NCI-H2171 (cell line): ENCODE measurements at places on chromosomes 2 and 18.

DNA sequence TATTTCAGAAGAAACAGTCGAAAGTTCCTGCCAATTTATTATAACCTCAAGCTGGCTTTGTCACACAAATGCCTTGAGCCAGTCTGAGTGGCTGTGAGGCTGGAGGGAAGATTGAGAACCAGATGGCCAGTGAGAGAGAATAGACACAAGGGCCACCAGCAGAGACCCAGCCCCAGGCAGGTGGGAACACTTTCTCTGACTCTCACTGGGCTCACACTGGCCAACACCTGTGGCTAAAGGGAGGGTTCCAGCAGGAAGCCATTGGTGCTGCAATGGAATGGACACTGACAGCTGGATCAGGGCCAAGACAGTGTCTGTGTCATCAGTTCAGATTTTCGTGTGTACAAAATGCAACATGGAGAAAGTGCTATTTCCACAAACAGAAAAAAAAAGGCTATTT, 29.9 kb downstream of the LOXHD1 start:
- DNase-seq: no peak

- DNase-seq: no peak
These were observed 137.0 kb upstream of the FANCL start for GRCh38 chr2:58378152-58378551.

GRCh38 chr18:13993730-13994129, 78.4 kb upstream of the MC2R start:
- no peak for DNase-seq

- DNase-seq: no peak
These were observed 22.5 kb upstream of the POLE4 start for GRCh38 chr2:74935975-74936391.

- no peak for DNase-seq
These were observed 29.2 kb upstream of the ZDBF2 start for GRCh38 chr2:206245265-206245672.

DNA sequence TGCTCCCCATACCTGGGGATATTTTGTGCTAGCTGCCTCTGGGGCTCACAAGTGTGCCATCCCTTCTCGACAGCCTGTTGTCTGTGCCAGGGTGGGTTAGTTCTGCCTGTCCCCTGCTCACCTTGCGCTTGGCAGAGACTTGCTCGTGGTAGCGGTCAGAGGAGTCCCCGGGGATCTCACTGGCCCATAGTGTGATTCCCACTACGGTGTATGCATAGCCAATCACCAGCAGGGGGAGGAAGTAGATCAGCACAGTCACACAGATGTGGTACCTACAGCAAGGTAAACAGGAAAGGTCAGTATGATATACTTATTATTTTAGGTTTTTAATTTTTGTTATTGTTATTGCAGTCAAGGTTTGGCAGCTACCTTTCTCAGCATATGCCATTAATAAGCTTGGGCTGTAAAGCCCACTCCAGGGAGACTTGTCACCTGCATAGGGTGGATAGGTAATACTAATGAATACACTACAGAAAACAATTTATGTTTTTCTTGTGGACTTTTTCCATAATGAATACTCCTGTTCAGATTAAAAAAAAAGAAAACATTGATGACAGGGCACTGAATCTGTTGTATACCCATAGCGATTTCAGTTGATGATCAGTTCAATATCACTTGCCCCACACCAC, 95.2 kb downstream of the POLE4 start:
- no peak for DNase-seq

DNA sequence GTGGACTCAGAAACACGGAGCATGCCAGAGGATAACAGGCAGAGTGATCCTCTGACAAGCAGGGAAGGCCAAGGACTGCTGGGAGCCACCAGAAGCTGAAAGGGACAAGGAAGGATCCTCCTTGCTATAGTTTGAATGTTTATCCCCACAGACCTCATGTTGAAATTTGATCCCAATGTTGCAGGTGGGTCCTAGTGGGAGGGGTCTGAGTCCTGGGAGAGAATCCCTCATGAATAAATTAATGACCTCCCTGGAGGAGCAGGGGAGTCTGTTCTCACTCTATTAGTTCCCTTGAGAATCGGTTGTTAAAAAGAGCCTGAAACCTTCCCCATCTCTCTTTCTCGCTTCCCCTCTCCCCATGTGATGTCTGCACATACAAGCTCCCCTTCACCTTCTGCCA, 124.4 kb downstream of the FBXO15 start:
- peak; percentile 15 for DNase-seq

DNA sequence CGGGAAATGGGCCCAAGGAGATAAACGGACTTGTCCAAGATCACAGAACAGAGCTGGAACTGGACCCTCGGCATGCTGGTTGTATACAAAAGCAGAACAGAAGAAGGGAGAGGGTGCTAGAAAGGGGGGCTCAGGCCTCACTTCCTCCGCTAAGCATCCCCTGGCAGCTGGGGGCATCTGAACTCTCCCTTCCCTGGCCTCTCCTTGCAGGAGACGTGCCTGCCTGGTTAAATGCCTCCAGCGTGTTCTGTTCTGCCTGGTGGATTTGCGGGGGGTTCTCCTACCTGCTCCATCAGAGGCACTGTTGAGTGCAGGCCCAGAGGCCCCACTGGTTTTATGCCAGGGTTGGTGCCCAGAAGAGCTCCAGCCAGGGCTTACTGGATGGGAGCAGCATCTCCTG, 124.7 kb downstream of the ZFP36L2 start:
- DNase-seq: no peak
